ENCODE measurements at places on chromosomes 3 and 15.
A peak's percentile ranks its signal among the peaks of the same experiment; 100 is the strongest.

DNA sequence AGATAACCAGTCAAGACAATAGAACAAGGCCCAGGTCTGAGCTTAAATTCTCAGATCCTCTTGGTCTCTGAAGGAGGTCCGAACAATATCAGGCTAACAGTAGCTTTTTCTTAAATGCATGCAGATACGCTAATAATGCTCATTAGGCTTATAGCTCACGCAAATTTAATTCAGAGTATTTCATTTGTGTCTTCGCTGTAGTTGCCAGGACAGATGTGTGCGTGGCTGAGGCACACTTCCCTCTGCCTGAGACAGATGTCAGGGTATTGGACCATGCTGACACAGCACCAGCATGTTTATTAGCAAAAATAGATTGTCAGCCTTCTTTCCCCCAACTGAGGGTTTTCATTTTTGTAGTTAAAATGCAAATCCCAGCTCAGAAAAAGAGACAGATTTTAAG, 102.9 kb upstream of the BFSP2 start:
- DNase-seq: no peak

DNA sequence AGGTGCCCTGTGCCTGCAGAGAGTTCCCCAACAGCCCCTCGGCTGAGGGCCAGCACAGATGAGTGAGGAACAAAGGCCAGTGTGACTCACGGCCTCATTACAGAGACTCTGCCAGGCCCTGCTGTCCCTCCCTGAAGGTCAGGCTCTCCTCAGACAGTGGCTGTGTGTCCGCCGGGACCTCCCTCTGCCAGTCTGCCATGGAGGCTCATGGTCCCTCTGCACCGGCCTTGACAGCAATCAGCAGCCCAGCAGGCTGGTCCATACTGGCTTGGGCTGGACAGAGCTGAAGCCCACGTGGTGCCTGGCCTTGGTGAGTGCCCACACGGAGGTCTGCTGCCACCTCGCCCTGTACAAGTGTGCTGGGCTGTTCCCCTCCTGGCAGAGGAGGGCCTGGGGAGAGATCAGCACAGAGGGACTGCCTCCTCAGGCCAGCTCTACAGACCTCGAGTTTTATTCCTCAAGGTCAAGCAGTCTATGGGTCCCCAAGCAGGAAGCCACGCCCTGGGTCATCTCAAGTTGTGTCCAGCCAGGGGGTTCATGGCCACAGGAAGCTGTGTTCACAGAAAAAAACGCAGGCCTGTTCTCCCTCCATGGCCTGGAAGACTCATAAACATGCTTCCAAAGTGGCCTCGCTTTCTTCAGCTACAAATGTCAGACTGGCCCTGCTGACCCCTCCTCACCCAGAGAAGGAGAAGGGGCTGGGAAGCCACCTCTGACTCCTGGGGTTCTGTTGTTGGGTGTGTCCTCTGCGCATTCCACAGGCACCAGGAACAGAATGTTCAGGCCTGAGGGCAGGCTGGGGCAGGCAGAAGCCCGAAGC, 27.0 kb downstream of the SLC41A3 start:
- no peak for DNase-seq

DNA sequence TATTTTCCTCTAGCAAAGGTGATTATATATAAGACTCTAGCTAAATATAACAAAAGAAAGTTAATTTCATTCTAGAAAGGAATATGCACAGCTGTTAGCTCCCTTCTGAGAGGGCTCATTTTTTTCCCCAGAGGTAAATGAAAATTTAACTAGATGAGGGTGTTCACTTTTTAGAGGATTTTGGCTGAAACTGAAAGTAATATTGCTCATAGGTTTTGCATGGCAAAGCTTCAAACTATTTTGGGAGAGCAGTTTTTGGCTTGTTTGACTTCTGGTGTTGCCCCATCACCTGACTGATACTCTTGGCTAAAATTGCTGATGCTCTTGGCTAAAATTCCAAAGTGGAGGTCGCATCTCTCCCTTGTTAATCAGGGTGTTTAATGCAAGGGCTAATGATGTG, 311.9 kb downstream of the EDEM1 start:
- no peak for DNase-seq

GRCh38 chr3:2110597-2111117, 12.0 kb downstream of the CNTN4 start:
- no peak for DNase-seq

- no peak for DNase-seq
These were observed 7.5 kb upstream of the PCSK6 start for GRCh38 chr15:101497017-101497416.

DNA sequence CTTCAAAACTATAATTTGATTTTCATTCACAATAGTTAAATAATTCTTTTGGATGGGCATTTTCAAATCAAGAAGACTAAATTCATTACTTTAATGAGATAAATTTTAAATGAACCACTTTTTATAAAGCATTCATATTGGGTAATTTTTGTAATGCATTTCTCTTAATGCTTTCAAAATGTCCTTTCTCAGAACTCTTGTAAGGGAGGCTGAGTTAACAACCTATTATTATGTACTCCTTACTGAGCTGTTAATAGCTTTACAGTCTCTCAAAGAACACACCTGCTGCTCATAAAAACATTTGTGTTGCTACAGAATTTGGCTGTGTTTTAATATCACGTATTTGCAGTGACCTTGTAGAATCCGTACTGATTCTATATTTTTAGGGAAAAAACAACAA, 334.0 kb upstream of the ARL6 start:
- no peak for DNase-seq

GRCh38 chr3:184537885-184538665, 23.5 kb upstream of the EPHB3 start:
- no peak for DNase-seq

DNA sequence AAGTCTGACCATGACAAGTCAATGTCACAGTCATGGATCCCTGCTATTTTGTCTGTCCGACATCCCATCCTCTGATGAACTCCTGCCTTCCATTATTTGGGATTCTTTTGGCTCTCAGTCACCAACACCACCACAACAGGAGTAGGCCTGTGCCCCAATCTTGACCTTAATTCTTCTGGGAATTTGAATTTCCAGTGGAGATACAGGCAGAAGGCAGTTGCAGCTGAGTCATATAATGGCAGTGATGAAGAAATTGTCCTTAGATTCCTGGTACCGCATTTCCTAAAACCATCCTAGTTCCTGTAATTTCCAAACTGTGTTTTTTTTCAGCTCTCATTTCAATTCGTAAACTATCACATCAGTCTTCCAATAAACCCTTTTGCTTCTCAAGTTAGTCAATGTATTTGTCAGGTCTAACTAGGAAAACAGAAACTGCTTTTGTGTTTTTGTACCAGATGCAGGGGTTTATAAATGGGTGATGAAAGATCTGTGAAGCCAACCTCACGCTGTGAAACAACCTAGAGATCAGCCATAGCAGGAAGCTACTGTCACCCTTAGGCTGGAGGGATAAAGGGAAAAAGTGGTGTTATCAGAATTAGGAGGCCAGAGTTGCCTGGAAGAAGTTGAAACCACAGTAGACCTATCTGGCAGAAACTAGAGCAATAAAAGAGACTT, 126.3 kb upstream of the TMEM108 start:
- peak; percentile 5 for DNase-seq

DNA sequence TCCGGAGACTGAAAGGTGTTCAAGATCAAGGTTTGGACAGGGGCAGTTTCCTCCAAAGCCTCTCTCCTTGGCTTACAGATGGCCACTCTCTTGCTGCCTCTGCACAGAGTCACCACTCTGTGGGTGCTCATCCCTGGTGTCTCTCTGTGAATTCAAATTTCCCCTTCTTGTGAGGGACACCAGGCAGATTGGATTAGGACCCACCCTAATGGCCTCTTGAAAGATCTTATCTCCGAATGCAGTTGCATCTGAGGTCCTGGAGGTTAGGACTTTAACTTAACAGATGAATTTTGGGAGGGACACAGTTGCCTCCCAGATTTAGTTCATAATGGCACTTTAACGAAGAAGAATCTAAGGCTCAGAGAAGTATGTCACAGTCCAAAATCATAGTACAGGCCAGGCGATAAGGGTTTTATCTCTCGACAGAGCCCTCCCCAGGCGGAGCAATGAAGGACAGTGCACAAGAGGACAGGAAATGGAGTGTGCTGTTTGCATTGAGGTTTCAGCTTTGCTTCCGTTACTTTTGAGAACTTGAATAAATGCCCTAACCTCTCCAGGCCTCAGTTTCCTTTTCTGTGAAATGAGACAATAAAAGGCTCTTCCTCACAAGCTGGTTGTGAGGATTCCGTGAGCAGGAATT, 38.9 kb upstream of the KIF23 start:
- DNase-seq: no peak

DNA sequence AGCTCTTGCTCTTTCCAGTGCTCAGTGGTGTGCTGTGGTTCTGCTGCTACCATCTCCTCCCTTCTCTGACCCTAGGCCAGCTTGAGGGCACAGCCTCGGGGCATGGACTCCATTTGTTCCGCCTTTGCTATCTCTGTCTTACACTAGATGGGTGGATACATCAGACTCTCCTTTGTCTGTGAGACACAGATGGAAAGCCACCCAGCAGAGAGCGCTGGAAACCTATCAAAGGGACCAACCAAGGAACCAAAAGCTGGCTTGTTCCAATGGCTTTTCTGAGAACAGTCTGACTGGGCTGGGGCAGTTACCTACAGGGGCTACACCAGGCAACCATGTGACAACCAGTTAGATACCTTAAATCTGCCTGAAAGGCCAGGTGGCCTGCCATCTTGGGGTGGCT, 63.8 kb downstream of the NPTN start:
- DNase-seq: no peak

DNA sequence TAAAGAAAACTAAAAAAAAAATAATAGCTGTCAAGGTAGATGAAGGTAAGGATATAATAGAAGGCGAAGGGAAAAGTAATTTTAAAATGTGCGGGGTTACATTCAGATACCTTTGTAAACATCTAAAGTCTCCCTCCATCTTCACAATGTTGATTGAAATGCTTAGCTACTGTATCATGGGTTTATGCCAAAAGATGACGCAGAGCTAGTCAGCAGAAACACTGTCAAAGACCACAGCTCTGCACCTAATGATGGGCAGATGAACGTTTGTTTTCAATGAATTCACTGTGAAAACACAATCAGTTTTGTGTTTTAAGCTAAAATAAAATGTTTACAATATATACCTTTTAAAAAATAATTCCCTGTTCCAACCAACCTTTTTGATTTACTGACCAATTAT, 61.2 kb downstream of the RFTN1 start:
- DNase-seq: no peak

GRCh38 chr3:69850849-69851248, 111.6 kb downstream of the MITF start:
- no peak for DNase-seq

DNA sequence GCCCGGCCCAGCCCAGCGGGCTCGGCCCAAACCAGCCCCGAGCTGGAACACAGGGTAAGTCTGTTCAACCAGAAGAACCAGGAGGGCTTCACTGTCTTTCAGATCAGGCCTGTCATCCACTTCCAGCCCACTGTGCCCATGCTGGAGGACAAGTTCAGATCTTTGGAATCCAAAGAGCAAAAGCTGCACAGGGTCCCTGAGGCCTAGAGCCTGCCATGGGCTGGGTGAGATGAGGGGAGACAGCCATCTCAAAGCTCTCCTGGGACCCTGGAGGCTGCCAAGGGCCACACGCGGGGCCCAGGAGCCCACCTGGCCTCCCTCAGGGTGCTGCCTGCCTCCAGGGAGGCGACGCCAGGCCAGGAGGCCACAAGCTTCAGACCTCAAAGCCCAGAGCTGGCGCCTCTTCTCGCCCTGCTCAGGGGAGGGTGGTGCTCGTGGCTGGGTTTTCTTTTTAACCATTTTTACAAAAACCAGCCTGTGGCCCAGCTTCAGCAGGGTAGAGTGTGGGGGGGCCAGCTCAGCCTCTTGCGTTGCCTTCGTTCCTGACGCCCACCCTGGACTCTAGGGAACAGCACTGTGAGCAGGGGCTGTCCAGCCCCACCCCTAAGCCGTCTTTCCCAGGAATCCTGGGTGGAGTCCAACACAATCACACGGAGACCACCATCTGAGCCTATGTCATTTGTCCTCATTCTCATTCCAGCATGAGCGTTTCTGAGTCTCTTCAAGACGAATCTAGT, 107.0 kb downstream of the ETFA start:
- no peak for DNase-seq

DNA sequence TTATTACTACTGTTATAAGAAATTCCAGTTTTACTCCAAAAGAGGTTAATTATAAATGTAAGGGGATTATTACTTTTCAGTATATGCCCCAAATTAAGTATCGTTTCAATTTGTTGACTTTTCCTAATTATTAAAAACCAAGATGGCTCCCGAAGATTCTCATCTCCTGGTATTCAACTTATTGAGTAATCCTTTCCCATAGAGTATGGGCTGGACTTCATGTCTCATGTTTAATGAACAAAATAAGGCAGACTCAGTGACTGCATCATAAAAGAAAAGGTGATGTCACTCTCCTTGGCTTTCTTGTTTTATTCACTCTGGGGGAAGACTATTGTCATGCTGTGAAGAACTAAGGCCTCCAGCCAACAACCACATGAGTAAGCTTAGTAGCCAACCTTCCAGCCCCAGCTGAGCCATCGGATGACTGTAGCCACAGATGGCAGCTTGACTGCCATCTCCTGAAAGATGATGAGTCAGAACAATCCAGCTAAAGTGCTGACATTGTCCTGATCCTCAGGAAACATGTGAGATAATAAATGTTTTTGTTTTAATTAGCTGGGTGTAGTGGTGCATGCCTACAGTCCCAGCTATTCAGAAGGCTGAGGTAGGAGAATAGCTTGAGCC, 17.3 kb downstream of the IGF2BP2 start:
- DNase-seq: peak; percentile 73

DNA sequence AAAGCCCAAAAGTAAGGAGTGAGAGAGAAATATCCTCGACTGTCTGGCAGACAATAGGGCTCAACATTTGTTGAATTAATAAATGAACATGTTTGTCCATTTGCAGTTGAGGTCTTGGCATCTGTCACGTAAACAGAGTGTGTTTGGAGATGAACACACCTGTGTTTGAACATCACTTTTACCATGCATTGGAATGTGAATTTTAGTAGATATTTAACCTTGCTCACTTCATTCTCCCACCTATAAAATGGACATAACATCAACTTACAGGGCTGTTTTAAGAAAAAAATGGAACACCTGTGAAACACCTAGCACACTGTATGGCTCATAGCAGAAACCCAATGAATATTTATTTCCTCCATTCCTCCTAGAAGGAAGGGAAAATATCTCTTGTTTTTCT, 204.8 kb downstream of the KCNMB2 start:
- DNase-seq: no peak

GRCh38 chr3:12773710-12774086, 14.6 kb upstream of the TMEM40 start:
- DNase-seq: no peak

DNA sequence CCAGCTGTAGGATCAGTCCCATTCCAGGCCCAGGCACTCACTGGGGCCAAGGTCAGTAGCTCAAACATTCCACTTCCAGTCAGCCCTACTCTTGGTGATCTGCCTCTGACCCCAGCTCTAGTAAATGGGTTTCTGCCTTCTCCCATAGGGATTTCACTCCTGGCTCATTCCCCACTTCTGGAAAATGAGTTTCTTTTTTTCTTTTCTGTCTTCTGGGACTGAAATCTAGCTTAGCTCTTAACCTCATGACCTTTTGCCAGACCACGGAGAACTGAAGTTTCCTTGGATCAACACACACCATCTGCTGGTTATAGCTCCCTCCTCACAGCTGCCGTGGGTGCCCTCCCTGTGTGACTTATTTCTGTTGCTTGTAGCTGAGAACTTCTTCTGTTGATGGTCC, 21.3 kb downstream of the MME start:
- peak; percentile 36 for DNase-seq

Data from brain pericyte (primary cell).